Stimulated activated CD4-positive, alpha-beta T cell treated with anti-CD3 and anti-CD28 coated beads, Interleukin-12 subunit alpha, Interleukin-12 subunit beta, amount 100 ng/mL, for 48 hours (primary cell): ENCODE measurements at places on chromosomes 6 and 20.

DNA sequence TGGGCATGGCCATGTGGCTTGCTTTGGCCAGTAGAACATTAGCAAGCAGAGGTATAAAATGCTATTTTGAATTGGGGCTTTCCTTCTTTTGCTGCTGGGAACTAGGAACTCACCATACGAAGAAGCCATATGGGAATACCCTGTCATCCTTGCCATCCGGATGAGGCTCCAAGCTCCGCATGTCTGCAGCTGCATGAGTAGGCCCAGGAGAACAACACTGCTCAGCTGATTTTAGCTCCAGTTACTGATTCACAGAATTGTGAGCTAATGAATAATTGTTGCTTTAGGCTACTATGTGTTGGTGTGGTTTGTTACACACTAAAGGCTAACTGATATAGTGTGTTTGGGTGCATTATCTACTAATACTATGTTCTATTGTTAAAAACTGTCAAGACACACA lies 2.7 kb upstream of the PLCB4 start:
- DNase-seq: no peak

DNA sequence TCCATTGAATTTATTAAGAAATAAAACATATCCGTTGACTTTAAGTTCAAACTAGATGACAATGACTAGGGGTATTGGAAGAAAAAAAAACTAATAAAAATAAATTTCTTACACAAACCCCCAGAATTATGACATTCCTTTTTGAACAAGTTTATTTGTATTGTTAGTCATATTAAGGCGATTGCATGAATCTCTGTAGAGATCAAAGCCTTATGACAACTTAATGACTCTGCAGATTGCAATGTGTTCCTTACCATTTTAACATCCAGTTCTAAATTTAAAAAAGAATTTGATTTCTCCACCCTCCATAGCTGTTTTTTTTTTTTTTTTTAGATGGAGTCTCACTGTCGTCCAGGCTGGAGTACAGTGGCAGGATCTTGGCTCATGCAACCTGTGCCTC lies 189.8 kb upstream of the CEP162 start:
- no peak for DNase-seq

DNA sequence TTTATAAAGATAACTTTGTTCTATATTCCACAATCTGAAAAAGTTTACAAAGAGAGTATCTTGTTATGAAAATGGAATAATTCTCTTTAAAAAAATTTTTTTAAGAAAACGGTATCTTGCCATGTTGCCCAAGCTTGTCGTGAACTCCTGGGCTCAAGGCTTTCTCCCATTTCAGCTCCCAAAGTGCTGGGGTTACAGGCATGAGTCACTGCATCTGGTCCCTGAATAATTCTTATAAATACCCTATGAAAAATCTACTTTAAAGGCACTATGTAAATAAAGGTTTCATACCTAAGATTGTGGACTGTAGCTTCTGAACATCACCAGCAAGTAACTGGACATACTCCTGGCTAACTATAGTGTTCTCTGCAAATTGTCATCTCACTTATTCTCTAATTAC lies 60.3 kb downstream of the SAMD3 start:
- DNase-seq: no peak

DNA sequence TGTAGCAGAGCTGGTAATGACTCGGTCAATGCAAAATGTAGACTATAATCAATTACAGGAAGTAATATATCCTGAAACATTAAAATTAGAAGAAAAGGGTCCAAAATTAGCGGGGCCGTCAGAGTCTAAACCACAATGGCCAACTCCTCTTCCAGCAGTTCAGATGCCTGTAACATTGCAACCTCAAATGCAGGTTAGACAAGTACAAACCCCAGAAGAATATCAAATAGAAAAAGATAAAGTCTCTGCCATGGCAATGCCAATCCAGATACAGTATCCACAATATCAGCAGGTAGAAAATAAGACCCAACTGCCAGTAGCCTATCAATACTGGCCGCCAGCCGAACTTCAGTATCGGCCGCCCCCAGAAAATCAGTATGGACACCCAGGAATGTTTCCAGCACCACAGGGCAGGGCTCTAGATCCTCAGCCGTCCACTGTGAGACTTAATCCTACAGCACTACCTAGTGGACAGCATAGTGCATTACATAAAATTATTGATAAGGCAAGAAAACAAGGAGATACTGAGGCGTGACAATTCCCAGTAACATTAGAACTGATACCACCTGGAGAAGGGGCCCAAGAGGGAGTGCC lies 158.4 kb downstream of the GPX5 start:
- DNase-seq: no peak

DNA sequence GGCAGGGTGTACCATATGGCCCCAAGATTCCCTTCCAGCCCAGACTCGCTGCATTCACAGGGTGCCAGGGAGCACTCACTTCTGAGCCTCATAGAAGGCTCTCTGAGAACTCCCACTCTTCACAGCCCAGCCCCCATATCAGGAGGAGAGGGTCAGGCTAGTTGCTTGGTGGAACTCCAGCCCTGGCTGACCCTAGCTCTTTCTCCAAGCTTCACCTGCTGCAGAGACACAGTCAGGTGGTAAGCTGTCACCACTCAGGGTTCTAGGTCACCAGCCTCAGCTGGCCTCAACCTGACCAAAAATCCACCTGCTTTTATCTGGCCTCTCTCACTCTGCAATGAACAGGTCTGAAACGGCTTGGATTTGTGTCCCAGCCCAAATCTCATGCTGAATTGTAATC lies 162.7 kb upstream of the MLN start:
- DNase-seq: no peak

DNA sequence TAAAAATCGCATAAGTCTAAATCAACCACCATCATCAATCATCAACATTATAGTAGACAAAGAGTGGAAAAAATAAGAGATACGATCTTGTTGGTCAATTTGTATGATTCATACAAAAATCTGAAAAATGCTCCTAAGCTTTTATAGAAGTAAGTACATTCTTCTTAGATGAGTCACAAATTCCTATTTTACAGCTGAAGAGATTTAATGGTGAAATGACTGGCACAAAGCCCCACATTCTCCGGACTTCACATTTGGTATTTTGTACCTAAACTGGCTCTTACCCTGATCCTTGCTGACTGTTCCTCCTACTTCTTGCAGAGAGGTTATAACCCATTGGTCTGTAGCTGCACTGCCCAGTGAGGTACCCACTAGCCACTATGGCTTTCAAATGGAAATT lies 29.9 kb upstream of the PREP start:
- no peak for DNase-seq

GRCh38 chr6:3532296-3532916 lies 75.6 kb upstream of the SLC22A23 start:
- DNase-seq: no peak

- DNase-seq: no peak
These were observed 1099.6 kb upstream of the GJE1 start for GRCh38 chr6:141033101-141033500.

DNA sequence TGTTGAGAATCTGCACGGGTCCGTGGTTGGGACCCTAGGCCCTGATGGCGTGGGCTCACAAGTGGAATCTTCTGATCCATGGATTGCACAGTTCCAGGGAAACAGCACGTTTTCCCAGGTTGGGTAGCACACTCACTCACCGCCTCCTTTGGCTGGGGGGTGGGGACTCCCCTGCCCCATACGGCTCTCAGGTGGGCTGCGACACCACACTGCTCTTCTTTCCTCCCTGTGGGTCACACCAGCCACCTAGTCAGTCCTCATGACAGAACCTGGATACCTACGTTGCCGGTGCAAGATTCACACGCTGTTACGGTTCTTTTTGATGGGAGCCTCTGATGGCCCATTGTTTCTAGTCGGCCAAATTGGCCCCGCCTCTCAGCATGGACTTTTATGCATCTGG lies 312.0 kb downstream of the MMUT start:
- no peak for DNase-seq

DNA sequence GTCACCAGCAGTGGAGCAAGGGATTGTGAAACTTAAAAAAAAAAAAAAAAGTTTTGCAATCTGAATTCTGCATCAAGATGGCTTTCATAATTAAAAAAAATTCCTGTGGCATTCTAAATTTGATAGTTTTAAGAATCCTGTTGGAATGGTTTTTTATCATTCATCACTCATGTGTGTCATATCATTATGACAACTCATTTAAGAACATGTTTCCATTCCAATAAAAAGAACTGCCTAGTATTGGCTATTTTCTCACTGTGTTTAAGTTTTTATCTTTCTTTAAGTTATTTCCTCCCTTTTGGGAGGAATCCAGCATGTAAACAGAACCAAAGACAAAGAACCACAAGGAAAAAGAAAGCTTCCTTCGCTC lies 26.2 kb upstream of the RHAG start:
- no peak for DNase-seq

GRCh38 chr6:16800341-16800740 lies 39.1 kb upstream of the ATXN1 start:
- no peak for DNase-seq

GRCh38 chr6:146526192-146526591 lies 17.4 kb upstream of the RAB32 start:
- no peak for DNase-seq

GRCh38 chr6:63426844-63427243 lies 107.1 kb upstream of the LGSN start:
- DNase-seq: no peak

DNA sequence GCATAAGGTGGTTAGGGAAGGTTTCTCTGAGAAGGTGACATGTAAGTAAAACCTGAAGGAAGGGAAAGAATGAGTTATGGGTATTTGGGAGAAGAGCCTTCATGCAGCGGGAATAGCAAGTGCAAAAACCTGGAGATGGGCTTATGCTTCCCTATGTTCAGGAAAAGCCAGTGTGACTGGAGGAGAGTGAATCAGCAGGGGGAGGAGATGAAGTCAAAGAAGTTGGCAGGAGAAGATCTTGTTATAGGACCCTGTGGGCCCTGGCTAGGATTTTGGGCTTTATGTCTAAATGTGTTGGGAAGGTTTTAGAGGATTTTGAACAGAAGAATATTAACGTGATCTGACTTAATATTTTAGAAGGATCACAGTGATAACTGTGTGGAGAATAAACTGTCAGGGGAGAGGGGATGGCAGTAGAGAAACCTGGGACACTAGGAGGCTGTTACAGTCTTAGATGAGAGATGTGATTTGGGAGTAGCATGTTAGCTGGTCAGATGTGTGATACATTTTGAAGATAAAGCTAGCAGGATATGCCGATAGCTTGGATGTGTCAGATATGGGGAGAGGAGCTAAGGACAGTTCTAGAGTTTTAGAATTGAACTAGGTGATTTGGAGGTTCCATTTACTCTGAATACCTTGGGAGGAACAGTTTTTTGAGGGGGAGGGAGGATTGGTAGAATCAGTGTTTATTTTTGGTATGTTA lies 41.0 kb downstream of the PHF3 start:
- DNase-seq: no peak

DNA sequence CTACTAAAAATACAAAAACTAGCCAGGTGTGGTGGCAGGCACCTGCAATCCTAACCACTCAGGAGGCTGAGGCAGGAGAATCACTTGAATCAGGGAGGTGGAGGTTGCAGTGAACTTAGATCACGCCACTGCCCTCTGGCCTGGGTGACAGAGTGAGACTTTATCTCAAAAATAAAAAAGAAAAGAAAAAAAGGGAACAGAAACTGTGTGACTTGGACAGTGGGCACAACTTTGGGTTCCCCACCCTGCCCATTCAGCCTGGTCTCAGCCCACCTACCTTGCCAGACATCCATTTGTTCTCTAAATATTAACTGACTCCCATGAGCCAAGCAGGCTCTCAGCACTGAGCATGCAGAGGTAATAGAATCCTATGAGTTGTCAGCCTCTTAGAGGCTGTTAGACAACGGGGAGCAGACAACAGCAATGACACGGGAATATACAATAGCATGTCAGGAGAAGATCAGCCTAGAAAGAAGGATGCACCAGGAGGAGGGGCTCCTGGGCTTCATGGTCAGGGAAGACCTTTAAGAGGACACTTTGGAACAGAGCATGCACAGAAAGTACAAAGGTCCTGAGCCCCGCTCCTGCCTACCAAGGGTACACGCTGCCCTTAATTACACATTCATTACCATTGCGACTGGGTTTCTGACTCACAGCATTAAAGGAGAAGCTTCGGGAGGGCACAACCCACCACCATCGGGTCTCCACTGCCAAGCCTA lies 20.0 kb downstream of the FAM209B start:
- DNase-seq: no peak

DNA sequence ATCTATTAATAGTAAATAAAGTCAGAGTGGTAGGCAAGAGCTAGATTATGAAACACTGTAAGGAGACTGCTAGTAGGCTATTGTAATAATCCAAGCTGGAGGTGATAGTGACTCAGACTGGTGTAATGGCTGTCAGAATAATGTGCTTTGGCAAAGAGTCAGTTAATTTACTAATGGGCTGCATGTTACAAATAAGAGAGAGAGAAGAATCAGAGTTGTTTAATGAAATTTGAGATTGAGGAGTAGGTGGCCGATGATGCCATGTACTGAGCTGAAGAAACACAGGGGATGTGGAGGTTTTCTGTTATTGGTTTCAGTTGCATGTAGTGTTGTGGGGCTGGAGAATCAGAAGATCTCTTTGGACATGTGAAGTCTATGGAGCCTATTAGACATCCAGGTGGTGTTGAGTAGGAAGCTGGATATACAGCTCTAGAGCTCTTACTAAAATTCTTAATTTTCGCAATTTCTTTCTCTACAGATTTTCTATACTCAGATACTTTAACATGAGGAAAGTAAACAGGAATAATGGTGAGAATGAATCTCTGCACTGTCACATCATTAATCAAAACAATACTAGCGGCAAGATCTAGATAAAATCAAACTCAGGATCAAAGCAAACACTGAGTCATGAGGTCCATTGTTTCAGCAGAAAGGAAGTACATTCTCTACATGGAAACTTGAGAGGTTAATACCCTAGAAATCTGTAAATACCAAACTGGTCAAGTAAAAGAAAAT lies 167.7 kb downstream of the SIM1 start:
- no peak for DNase-seq

GRCh38 chr20:58981628-58982364 lies 740 bp downstream of the NELFCD start:
- DNase-seq: no peak

DNA sequence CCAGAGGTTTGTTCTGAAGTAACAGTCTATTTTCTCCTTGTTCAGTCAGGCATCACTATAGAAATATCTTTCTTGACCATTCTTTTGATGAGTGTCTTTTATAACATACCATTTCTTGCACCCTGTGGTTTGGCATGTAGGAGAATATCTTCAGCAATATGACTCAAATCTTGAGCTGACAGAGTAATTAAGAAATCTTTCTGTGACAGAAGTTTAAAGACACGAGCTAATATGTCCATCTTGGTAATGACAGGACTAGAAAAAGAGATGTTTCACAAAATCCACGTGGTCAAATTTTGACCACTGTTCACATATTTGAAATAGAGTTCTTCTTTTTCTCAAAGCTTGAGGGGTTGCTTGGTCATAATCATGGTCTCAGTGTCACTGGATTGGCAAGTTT lies 149.9 kb downstream of the MYB start:
- no peak for DNase-seq

GRCh38 chr6:27250277-27251111 lies 3.0 kb downstream of the PRSS16 start:
- no peak for DNase-seq
